ENCODE measurements at places on chromosomes 6 and 20.

DNA sequence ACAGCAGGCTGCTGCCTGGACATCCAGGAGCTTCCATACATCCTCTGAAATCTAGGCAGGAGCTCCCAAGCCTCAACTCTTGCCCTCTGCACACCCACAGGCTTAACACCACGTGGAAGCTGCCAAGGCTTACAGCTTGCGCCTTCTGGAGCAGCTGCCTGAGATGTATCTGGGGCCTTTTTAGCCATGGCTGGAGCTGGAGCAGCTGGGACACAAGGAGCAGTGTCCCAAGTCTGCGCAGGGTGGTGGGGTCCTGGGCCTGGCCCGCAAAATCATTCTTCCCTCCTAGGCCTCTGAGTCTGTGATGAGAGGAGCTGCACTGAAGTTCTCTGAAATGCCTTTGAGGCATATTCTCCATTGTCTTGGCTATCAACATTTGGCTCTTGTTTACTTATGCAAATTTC, 255.0 kb downstream of the DLL1 start:
- no peak for DNase-seq

GRCh38 chr6:168711049-168711640, 270.2 kb downstream of the SMOC2 start:
- no peak for DNase-seq

GRCh38 chr6:684831-685636, 7.9 kb downstream of the EXOC2 start:
- no peak for DNase-seq

DNA sequence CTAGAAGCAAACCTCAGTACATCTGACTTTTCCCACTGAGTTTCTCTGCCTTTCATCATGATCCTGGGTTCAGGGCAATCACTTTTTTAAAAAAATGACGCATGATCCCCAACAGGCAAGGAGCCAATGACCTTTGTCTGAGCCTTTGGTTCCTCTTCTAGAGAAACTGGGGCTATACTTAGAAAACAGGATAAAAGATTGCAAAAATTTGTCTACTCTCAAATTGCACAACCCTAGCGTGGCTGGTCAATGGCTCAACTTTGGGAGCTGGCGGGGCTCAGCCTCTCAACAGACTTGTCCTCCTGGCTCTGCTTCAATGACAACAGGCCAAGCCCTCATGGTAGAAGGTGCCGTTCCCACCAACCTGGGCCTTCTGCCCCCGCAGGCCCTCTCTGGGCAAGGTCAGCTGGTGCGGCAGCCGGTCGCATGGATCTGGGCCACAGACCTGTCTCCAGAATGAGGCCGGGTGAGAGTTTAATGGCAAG, 48.7 kb downstream of the PDYN start:
- DNase-seq = no peak

DNA sequence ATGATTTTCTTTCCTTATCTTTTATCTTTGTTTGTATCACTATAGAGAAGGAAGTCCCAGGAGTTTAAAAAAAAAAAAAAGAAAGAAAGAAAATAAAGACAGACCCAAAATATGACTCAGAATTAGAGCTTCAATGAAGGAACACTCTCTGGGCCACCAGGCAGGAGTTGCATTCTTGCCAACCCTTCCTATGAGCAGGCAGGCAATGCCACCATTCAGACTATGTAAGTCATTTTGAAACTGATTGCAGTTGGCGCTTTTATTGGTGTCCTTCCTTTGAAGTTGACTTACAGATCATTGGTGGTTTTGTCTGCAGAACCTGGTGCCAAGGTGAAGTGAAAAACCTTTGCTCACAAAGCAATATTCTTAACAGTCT, 50.3 kb downstream of the MYB start:
- DNase-seq = no peak
